ENCODE measurements at places on chromosomes 12 and 14.

DNA sequence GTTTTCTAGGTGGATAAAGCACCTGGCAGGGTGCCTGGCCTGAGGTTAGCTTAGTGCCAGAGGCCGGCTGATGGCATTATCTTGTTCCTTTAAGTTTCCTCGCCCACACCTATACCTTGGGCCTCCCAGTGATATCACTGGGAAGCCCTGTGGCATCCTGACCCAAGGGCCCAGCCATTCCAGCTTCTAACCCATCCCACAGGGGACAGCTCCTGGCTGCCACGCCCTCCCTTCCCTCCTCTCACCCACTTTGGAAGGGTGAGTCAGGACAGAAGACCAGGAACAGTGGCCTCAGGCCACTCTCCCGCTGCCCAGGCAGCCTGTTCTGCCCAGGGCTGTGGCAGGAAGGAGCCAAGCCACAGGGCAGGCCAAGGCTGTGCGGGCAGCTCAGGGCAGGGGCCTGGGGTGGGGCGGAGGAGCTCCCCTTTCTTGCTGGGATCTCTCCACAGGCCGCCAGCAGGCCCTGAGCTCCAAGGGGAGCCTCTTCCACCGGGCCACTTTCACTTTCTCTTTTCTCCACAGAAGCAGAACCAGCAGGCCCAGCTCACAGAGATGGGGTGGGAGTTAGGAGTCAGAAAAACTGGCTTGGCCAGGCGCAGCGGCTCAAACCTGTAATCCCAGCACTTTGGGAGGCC lies 75.1 kb downstream of the IRF2BPL start:
- DNase-seq = peak; percentile 47

- DNase-seq = no peak
Observed at GRCh38 chr12:52865090-52865944, 16.5 kb upstream of the KRT78 start.

DNA sequence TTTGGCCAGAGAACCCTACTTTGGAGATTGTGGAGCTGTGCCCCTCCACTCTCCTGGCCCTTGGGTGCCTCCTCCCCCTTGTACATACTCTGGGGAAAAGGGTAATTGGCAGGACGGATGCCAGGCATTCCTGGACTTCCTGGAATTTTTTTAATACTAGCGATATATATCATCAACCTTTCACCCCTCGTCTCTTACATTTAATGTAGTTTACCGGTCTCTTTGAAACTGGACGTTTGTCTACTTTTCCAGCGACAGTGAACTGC lies 767 bp upstream of the CRY1 start:
- DNase-seq = no peak

GRCh38 chr12:16612647-16613046 lies 6.7 kb upstream of the LMO3 start:
- no peak for DNase-seq

DNA sequence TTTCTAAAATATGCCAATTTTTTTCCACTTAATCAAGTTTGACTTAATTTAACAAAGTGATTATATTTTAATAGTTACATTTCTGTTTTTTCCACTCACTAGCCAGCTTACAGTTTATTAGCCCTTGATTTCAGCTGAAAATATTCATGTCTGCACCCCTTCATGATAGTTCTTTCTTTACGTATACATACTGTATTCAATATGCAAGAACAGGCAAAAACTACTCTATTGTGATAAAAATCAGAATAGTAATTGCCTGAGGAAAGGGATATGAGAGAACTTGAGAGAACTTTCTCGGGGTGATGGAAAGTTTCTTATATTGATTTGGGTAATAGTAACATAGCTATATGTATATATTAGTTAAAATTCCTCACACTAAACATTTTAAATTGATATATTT lies 17.4 kb upstream of the PSMA6 start:
- DNase-seq = no peak

- DNase-seq = no peak
Observed at GRCh38 chr14:21476523-21476924, 235 bp downstream of the RAB2B start.

DNA sequence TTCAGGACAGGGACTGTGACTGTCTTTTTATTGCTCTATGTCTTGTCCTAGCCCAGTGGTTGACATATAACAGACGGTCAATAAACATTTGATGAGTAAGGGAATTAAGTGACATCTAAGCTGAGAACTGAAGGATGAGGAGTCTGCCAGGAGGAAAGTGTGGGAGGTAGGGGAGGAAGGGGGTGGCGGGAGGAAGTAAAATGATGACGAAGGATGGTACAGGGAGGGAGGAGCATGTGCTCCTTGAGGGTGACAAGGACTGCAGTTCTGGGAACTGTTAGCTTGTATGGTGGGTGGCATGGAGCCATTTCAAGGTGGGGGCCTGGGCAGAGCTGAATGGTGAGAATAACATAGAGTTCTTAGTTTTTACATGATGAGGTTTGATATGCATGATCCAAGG lies 64.4 kb downstream of the RGS6 start:
- no peak for DNase-seq

- no peak for DNase-seq
Observed at GRCh38 chr12:13452955-13453570, 256.5 kb downstream of the EMP1 start.

DNA sequence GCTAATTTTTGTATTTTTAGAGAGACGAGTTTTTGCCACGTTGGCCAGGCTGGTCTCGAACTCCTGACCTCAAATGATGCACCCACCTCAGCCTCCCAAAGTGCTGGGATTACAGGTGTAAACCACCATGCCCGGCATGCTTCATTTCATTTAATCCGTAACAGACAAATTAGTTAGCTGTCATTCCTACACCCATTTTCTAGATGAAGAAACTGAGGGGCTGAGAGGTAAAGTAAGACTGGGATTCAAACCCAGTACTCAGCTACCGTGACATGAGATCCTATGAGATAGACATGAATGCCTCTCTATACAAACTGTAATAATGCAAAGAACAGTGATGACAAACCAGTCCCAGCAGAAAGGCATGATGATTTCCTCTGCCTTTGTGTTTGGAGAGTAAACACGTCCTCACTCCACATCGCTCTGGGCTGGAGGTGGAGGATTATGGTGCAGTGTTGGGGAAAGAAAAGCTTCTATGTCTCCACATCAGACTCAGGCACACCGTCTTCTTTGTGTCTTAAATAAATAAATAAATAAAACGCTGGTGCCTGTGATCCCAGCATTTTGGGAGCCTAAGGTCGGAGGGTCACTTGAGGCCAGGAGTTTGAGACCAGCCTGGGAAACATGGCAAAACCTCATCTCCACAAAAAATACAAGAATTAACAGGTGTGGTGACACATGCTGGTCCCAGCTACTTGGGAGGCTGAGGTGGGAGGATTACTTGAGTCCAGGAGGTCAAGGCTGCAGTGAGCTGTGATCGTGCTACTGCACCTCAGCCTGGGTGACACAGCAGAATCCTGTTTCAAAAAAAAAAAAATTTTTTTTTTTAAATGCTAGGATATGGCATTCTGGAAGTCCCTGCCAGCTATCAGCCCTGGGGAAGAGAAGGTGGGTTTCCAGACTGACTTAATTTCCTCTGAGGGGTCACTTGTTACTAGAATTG lies 10.5 kb downstream of the VSX2 start:
- DNase-seq = no peak

- DNase-seq = no peak
Observed at GRCh38 chr14:24145219-24145618, 1.2 kb downstream of the PSME2 start.

- DNase-seq = no peak
Observed at GRCh38 chr12:45517381-45517780, 212.1 kb upstream of the ARID2 start.

- DNase-seq = no peak
Observed at GRCh38 chr12:95953000-95953399, 9.9 kb downstream of the AMDHD1 start.

DNA sequence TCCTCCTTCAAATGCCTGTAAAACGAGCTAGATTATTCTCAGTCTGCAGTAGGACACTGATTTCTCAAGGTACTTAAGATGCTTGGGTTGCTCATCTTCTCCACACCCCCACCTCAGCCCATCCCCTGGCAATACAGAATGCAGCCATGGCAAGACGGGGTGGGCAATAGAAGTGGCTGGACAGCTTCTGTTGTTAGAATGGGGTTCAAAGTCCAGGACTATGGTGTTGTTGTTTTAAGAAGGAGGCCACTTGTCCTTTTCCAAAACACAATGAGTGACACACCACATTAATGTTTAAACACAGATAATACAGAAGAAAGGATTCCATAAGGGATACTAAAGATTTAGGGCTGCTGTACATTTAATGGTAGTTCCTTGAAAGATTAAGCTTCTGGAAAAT lies 188.9 kb upstream of the BCL2L14 start:
- no peak for DNase-seq

- no peak for DNase-seq
Observed at GRCh38 chr12:13210236-13211190, 14.0 kb downstream of the EMP1 start.

DNA sequence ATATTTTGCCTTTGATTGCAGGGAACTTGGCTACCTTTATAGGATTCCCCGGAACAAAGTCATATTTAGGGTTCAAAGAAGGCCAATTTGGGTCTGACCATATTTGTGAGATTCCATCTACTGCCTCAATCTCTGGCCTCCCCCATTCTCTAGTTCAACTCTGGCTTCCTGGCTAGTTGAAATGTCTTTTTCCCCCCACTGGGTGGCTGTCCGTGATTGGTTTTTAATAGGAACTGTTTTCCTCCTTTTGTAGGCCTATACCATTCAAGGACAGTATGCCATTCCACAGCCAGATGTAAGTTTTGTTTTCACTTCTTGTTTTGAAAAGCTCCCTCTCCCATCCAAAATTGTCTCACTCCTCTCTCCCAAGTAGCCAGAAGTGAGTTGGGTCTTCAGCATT lies 13.8 kb downstream of the PCBP2 start:
- DNase-seq = no peak

- no peak for DNase-seq
Observed at GRCh38 chr14:47658041-47658440, 17.4 kb downstream of the MDGA2 start.

DNA sequence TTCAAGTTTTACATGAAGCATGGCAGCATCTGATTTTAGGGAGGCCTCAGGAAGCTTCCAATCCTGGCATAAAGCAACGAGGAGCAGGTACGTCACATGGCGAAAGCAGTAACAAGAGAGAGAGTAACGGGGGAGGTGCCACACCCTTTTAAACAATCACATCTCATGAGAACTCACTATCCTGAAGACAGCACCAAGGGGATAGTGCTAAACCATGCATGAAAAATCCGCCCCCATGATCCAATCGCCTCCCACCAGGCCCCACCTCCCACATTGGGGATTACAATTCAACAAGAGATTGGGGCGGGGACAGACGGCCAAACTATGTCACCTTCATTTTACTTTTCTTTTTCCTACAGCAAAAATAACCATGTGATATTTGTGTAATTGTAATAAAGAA lies 7.2 kb upstream of the MAP3K9 start:
- DNase-seq = no peak

DNA sequence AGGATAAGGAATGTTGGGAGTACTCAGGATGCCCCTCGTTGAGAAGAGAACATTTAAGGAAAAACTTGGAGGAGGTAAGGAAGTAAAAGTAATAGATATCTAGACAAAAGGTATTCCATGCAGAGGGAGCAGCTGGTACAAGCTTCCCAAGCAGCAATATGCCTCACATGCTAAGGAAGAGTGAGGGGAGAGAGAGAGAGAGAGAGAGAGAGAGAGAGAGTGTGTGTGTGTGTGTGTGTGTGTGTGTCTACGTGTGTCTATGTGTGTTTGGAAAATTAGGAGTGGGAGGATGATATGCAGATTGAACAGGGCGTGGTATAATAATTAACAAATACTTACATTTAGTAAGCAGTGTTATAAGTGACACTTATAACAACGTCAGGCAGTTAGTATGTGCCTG lies 9.2 kb upstream of the PARP11 start:
- DNase-seq = no peak

DNA sequence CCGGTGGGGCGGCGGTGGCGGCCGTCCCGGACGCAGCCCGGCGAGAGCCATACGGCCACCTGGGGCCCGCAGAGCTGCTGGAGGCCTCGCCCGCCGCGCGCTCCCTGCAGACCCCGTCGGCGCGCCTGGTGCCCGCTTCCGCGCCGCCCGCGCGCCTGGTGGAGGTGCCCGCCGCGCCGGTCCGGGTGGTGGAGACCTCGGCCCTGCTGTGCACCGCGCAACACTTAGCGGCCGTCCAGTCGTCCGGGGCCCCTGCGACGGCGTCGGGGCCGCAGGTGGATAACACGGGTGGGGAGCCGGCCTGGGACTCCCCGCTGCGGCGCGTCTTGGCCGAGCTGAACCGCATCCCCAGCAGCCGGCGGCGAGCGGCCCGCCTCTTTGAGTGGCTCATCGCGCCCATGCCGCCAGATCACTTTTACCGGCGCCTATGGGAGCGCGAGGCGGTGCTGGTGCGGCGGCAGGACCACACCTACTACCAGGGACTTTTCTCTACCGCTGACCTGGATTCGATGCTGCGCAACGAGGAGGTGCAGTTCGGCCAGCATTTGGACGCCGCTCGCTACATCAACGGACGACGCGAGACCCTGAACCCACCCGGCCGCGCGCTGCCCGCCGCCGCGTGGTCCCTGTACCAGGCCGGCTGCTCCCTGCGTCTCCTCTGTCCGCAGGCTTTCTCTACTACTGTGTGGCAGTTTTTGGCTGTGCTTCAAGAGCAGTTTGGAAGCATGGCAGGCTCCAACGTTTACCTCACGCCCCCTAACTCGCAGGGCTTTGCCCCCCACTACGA lies 716 bp downstream of the RIOX1 start:
- DNase-seq = no peak

DNA sequence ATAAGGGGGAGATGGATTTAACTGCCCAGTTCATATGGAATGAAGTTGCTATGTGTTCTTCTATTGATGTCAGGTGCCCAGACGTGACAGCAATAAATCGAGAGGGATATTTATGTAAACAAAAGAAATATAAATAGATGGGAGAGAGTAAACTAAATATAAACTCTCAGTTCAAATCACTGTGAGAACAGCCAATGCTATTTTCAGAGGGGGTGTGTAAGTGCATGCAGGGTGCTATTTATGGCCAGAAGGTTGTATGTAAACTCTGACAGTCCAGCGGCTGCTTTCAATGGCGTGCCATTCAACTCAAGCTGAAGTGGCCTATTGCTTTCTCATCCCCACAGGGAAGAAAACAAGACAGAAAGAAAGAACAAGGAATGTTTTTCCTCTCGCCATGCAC lies 127.2 kb downstream of the KCNA5 start:
- DNase-seq = no peak

- DNase-seq = no peak
Observed at GRCh38 chr14:23801766-23802165, 151.8 kb upstream of the DHRS4 start.

DNA sequence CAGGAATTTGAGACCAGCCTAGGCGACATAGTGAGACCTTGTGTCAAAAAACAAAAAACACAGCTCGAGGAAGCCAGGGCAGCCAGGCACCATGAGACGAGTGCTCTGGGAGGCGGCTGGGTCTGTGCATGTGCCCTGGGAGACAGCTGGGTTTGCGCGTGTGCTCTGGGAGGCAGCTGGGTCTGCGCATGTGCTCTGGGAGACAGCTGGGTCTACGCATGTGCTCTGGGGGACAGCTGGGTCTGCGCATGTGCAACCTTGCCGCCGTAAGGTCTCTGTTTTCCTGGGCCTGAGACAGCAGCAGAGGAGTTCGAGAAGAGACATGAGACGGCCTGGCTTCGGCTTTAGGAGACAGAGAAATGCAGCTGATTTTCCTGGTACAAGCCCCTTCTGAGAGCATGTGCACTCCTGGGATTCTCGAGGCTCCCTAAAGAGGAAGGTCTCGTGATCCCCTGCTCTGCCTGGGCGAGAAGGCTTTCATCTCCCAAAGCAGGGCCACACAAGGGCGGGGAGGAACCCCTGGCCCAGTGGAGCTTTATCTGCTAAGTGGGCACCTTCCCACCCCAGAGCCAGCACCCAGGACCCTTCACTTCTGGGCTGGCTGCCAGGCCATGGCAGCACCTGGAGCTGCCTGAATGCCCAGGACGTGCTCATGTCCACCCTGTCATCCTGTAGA lies 3.5 kb upstream of the BDKRB1 start:
- DNase-seq = no peak
